Choroid plexus epithelial cell (primary cell): ENCODE measurements at places on chromosomes 1 and 21.

DNA sequence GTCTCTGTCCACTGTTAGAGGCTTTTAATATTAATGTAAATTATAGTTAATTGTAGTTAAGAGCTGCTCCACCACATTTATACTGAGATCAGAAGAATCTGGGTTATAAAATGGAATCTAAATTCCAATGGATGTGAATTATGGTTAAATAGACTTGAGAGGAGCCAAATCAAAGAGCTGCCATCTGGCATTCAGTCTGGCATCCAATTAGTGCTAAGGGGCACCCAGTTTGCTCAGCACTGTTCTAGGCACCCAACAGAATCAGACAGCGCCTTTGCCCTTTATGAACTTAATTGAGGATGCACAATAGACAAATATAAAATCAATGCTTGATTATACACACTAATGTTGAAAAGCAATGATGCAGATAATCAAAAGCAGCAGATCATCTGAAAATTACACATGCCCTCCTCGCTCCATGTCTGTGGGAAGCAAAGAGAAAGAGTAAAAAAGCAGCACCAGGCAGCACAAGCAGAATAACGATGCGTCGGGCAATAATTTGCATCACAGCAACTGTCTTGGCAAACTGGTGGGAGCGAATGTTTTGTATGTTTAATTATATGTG is 310.1 kb downstream of the BRINP2 start:
- DNase-seq, result no peak

DNA sequence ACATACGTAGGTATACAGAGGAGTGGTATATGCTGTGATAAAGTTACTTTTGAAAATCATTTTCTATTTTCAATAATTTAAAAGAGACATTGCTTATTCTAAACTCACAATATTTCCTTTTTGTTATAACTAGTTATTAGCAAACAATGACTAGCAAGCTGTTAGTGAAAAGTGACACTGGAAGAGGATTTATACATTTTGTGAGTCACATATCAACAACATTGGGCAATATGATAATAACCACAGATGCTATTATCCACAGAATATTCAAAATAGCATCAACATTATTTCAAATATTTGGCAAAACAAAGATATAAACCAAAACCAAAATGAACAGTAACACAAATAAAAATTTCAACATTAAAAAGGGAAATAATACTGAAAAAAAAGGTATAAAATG is 104.0 kb upstream of the HP1BP3 start:
- DNase-seq, result no peak

DNA sequence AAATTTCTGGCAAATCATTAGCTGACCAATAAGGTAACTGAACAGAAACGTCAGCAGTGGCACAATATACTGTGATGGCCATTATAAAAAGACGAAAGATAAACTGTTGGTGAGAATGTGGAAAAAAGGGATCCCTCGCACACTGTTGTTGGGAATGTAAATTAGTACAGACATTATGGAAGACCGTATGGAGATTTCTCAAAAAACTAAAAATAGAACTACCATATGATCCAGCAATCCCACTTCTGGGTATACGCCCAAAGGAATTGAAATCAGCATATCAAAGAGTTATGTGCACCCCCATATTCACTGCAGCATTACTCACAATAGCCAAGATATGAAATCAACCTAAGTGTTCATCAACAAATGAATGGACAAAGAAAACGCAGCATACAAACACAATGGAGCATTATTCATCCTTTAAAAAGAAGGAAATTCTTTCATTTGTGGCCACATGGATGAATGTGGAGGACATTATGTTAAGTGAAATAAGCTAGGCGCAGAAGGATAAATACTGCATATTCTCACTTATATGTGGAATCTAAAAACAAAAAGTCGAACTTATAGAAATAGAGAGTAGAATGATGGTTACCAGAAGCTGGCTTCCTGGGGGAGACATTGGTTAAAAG is 257.7 kb downstream of the RHOU start:
- no peak for DNase-seq

- no peak for DNase-seq
Observed at GRCh38 chr21:31700040-31700439, 31.9 kb downstream of the SCAF4 start.

DNA sequence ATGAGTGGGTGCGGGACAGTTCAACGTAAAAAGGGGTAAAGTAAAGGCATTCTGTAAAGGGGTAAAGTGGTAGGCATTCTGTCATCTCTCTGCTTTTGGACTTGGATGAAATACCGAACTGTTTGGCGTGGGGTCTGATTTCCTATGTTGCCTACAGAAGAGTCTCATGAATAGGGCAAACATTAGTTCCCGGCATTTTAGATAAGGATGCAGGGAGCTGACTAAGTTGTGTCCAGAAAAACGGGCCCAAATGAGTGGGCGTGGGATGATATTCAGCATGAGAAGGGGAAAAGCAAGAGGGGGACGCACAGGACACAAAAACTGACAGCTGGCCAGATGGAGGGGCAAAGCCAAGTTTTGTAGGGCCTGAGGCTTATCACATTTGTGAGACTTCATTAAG is 2.9 kb upstream of the RHOU start:
- no peak for DNase-seq

DNA sequence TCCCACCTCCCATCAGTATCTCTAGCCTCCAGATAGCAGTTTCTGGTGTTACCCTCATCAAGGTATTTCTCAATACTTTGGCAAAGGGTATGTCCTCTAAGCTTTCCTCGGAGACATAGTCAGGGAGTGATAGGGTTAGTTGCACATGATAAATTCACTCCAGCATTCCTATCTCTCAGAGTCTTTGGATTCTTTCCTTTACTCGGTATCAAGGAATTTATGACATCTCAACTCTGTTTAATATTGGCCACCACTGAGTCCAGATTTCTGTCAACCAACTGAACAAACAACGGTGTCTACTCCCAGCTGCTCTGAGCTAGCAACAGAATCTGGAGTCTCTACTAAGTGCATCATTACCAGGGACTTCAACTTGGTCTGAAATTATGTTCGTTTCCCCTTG is 233.4 kb downstream of the TM2D1 start:
- peak; percentile 37 for DNase-seq

GRCh38 chr1:17304151-17304825 is 3.7 kb upstream of the PADI4 start:
- no peak for DNase-seq

GRCh38 chr1:233328142-233328921 is 808 bp downstream of the MAP3K21 start:
- no peak for DNase-seq

GRCh38 chr1:109775398-109775797 is 11.7 kb upstream of the EPS8L3 start:
- DNase-seq, result no peak

- peak; percentile 6 for DNase-seq
Observed at GRCh38 chr1:195569934-195570333, 1038.3 kb downstream of the KCNT2 start.
